ENCODE measurements at places on chromosomes 12 and 14.

GRCh38 chr14:103104654-103105452 is 10.3 kb downstream of the EXOC3L4 start:
- DNase-seq, result peak; percentile 49

DNA sequence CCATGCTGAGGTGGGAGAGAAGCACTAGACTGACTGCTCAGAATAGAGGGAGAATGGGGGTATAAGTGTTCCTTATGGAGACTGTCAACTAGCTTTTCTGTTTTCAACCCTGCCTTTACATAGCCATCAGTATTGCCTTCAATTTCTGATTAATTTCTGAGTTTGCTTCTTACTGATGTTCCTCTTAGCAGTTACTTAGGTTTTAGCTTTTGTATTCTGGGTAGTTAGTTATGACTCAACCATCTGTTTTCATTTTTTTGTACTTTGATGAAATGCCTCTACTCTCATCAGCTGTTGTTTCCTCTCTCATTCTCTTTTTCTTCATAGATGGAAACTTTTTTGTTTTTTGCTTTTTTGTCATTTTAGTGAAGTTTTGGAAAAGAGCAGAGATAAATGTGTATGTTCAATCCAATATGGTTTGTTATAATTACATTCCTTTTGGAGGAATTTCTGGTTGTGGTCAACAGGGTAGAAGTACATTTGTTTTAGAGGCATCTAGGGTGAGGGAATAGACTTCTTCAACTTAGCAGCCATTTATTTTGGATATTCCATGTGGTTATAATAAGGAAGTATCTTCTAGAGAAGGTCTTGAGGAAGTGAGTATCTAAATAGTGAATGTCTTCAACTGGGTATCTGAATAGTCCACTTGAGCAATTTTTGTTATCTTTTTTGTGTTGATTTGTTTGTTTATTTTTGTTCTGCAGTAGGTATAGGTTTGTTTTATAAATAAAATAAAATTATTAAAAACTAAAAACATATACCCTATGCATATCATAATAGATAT is 29.6 kb downstream of the PMCH start:
- no peak for DNase-seq

- DNase-seq, result no peak
These were observed 293.0 kb downstream of the SSPN start for GRCh38 chr12:26488351-26488750.

DNA sequence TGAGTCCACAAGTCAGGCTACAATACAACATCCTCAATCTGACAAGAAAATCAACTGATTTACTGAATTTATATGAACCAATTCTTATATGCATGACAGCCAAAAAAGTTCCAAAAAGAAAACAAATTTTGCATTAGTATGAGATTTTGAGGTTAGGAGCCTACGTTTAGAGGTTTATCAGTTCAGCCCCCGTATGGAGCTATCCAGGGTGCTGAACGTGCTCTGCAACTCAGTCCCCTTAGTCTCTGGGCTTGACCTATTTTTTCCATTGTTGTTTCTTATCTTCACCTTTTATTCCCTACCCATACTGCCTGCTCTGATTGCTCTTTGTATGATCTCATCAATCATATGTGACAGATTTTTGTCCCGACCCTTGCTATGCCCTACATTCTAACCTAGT is 693.0 kb downstream of the NRXN3 start:
- no peak for DNase-seq

- no peak for DNase-seq
These were observed 18.9 kb downstream of the DEGS2 start for GRCh38 chr14:100140452-100141078.

DNA sequence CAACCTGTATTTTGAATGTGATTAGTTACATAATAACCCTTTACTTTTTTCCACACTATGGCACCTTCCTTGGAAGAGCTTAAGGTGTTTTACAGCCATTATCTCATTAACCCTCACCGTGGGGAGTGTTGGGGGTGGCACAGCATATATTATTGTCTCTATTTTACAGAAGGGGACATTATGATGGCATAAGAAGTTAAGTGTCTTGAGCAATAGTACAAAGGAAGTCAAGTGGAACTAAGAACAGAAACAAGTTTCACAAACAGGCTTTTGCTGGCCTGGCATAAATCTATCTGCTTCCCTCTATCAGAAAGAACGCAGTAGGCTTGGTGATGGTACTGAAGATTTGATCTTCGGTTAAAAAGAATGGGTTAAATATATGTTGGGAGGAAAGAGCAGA is 169.7 kb upstream of the OTX2 start:
- no peak for DNase-seq

- no peak for DNase-seq
These were observed 20.1 kb downstream of the TPCN1 start for GRCh38 chr12:113241191-113242025.

GRCh38 chr14:66709291-66709690 is 201.3 kb downstream of the GPHN start:
- no peak for DNase-seq

GRCh38 chr12:50542448-50542847 is 37.7 kb downstream of the DIP2B start:
- DNase-seq, result no peak

DNA sequence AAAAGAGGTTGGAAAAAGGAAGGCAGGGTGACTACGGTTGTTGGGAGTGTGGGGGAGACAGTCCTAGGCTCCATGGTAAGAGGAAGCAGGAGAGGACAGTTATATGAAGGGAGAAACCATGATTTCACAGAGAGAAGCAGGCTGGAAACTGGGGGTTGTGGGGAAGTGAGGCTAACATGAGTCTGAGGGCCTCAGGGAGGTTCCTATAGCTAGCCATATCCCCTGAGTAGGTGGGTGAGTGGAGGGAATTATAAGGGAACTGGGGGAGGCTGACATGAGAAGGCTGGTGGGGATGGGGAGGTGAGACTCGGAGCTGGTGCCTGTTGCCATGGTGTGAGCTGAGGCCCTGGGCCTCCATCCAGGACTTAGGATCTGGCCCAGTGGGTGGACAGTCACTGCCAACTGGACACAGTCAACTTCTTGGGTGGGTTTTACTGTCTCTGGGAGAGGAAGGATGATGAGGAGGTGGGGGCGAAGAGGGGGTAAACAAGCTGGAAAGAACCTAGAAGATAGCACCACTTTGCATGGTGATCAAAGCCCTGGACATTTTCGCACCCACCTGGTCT is 1.4 kb downstream of the RNASE13 start:
- no peak for DNase-seq

DNA sequence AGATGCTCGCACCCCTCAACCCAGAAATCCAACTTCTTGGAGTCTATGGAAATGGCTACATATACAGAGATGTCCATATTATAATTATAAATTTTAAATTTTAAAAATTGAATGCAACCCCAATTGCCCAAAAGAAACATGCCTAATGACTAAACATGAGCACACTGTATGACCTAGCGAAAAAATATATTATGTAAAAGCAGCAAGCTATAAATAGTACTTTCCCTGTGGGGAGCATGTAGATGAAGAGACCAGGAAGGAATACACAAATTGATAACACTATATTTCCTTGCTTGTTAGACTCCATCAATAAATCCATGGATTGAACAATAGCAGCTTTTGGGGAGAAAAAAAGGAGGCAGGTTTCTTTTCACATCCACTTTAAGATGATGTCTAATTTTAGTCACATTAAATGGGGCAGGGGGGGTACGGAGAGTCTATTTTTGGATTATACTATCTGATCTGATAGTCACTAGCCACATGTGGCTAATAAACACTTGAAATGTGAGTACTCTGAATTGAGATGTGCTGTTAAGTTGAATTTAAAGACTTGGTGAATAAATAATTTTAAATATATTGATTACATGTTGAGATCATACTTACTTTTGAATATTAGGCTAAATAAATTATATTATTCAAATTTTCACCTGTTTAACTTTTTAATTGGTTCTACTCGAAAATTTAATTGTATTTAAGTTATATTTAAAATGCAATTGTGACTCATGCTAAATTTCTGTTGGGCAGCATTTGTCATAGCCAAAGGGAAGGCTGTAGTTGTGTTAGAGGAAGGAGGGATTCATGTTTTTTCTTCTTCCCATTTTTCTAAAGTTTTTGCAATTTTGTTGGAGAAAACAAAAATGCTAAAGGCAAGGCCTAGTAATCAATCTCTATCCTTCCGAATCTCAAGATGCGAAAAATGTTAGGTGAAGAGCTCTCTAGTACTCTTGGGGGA is 17.5 kb downstream of the MAX start:
- no peak for DNase-seq

DNA sequence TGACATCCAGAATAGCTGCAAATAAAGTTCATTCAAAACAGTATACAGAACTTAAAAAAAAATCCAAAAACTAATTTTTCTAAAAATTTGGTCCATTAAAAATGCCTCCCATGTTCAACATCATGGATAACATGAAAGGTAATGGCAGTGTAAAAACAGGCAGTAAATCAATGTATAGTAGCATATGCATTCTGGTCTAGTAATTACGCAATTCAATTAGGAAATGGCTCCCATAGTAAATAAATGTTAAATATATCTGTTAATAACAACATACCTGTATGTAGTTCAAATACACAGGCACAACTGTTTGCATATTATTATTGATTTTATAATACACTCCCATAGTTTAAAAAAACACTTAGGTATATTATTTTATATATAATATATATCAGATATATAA is 42.5 kb downstream of the SGPP1 start:
- DNase-seq, result no peak

GRCh38 chr12:109625131-109625559 is 51.6 kb downstream of the MVK start:
- no peak for DNase-seq

- DNase-seq, result no peak
These were observed 27.3 kb upstream of the EMP1 start for GRCh38 chr12:13169272-13169671.

DNA sequence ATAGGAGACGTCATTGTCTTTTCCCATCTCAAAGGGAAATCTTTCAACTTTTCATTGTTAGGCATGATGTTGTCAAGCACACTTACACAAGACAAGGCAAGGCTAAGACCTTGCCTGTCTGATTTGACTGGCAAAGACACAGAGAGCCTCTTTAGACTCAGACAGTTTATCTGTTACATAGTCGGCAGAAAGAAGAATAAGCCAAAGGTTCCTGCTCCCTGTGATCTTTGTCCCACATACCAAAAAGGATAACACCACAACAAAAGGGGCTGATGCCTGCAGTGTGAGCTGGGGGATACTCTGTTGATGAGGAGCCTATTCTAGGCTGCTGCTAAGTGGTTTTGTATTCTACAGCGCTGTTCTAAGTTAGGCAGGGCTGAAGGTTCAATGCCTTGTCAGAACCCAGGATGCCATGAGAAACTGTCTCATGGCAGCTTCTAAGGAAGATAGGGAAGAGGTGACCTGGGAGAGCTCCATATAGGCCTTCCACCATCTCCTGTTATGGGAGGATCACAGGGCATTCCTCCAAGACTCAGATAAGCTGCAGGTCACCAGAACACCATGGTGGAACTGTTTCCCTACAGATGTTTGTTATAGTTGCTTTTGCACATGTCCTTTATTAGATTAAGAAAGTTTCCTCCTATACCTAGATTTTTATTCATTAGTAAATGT is 12.7 kb downstream of the ERC1 start:
- DNase-seq, result no peak

GRCh38 chr14:74391479-74391878 is 34.5 kb downstream of the SYNDIG1L start:
- DNase-seq, result no peak

- no peak for DNase-seq
These were observed 22.7 kb downstream of the TRAFD1 start for GRCh38 chr12:112148031-112148513.

DNA sequence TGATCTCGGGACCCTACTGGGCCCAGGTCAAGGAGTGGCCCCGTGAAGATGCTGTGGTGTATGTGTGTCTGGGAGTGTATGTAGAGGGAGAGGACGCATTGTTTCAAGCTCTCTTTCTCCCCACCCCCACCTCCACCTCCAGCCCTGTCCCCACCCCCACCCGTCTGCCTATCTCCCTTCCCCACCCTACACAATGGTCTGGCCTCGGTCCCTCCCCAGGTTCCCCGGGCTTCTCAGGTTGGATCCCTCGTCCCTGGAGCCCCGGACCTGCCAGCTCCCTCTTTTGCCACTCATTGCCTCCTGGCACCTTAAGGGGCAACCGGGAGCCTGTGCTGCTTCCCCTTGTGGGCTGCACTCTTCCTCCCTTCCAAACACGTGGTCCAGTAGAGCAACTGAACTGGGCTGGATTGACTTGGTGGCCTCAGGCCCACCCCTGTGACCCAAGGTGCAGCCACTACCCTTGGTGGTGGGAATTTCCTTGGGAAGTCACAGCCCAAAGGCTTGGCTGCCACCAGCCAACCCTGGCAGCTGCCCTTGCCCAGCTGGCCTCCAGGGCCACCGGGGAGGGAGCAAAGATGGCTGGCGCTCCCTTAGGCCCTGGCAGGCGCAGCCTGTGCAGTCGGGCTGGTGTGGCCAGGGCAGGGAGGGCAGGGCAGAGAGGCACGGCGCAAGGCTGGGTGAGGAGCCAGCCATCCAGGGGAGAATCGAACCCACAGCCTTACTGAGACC is 628 bp downstream of the VRTN start:
- DNase-seq, result no peak

GRCh38 chr12:76449583-76449982 is 101.4 kb upstream of the BBS10 start:
- no peak for DNase-seq

- no peak for DNase-seq
These were observed 9.5 kb upstream of the CISTR start for GRCh38 chr12:53761306-53761705.

GRCh38 chr12:27291862-27292261 is 40.8 kb upstream of the BMAL2 start:
- no peak for DNase-seq

DNA sequence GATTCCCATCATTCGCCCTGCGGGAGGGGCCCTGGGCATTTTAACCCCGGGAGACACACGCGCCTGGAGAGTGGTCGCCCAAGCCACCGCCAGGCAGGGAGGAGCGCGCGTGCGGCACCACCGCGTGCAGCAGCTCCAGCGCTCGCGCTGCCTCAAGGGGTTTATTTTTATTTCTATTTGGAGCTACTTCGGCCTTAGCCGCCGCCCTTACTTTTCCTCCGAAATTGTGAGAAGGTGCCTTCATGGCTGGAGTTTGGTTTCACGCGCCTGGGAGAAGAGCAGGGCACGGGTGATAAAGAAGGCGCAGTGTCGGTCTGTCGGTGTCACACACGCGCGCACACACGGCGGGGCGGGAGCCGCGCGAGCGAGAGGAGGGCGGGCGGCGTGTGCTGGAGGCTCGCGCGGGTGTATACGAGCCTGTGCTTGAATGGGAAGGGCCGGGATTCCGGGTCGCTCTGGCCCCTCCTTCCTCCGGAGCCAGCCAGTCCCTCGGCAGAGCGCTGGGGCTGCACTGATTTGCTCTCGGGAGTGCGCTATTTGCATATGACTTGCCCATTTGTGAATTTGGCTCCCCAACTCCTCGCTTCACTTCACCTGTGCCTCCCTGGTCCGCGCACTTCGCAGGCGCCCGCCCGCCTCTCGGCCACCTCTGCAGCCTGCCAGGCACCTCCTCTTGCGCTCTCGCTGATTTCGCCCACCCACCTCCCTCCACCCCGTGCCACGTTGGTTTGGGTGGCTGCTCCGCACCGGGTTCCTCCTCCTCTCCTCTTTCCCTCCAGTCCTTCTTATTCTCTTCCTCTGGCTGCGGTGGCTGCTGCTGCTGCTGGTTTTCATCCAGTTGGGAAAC is 932.3 kb downstream of the DIO2 start:
- DNase-seq, result no peak

- no peak for DNase-seq
These were observed 33.7 kb upstream of the ADAMTS20 start for GRCh38 chr12:43585676-43586075.
